ENCODE measurements at places on chromosomes 3 and 15. TPM values are rescaled to one million over a fixed set of nuclear protein-coding genes. Genes with fewer than 3 reads are reported as not detected.

DNA sequence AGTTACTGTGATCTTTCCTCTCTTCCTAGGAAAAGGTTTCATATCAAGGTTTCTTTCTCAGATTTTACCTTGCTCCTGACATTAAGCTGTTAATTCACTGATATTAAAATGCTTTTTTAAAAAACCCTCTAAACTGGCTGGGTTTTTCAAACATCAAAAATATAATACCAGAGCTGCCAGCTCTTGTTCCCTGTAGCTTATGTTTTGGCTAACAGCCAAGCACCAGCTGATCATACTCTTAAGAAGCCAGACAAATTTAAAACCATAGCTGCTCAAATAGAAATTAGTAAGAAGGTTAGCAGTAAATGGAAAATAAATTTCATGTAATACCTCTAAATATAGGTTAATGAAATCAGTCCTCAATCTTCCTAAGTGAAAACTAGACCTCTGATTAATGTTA is 657.5 kb downstream of the GRM7 start:
- no peak for DNase-seq

DNA sequence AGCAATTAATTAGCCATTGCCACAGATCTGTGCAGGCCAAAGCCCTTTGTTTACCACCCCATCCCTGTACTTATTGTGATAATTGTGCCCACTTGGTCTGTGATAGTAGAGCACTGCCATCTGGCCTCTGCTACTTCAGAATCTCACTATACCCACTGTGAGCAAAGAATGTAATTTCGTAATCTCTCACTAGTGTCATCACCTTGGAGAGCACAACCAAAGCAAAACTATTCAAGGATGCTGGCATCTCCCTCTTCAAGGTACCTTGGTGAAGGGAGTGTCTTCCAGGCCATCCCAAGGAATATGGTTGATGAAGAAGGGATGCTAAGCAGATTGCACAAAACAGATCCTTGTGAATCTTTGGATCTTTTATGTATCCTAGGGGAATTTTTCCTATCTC is 34.7 kb upstream of the NOX5 start:
- DNase-seq, result no peak

DNA sequence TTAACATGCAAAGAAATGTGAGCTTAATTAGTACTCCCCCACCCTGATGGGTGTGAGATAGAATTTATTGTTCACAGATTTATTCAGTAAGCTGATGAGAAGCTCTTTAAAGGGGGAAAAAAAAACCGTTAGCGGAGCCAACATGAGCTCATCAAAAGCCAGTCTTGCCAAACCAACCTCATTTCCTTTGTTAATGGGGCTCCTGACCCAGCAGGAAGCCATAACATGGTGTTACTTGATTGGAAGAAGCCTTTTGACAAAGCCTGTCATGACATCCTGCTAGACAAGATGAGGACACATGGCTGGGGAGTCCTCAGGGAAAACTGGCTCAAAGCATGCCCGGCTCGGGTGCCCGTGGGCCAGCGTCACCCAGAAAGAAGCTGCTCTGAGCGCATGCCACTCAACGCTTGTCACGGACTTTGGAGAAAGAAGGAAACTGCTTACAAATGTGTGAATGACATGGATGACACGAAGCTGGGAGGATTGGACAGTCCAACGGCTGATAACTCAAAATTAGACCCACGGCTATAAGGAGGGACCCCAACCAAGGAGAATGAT is 64.6 kb downstream of the SLCO2A1 start:
- DNase-seq, result no peak

DNA sequence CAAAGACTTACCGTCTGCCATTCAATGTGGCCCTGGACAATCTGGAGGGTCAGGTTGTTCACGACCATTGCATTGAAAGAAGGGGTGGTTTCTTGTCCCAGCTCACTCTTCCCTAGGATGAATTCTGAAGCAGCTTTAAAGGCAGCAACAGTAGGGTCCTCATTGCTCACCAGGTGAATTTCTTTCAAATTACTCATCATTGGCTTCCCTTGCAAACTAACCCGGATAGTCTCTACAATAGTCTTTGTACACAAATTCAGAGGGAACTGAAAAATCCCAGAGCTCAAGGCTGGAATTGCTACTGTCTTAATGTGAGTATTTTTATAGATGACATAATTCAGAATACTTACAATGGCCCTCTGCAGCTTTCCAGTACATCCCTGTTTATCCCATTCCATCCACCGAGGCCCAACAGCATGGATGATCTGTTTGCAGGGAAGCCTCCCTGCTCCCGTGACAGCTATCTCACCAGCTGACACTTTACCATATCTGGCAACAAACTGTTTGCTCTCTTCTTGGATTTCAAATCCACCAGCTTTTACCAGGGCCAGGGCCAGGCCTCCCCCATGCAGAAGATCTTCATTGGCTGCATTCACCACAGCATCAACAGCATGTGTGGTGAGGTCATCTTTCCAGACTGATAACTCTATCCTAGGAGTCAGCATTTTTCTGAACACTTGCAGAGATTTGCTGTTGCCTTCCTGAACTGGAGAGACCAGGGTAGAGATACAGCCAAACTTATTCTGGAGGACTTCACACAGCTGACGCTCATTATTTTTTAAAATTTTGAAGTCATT is 8.6 kb downstream of the PARP9 start:
- DNase-seq, result no peak

DNA sequence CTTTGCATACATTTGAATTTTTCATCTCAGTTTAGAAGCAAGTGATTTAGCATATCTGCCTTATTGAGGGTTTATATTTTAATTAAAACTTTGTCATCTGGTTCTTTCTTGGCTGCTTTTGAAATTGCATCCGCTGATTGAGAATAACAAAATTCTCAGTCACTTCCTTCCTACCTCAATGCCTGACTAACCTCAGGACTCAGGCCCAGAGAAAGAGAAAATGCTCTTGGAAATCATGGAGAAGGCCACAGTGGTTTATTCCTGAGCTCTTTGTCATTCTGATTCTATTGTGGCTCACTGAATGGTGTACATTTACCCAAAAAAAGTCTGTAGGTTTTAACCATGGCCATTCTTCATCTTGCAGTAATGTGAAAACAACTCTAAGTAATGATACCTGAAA is 533.9 kb downstream of the TBL1XR1 start:
- no peak for DNase-seq

The HRG gene
- total RNA-seq, result 0.42 TPM

The ADGRG7 gene
- total RNA-seq, result not detected

The COX17 gene
- 51.6 TPM for total RNA-seq

All from HCT116 (cell line).